ENCODE measurements at places on chromosomes 2 and 18.

GRCh38 chr18:70296781-70297180 lies 7.9 kb downstream of the SOCS6 start:
- no peak overlapping the region for H3K4me3 ChIP-seq
- no peak overlapping the region for H3K27ac ChIP-seq
- no peaks in the 10 kb centered on the region for H3K4me1 ChIP-seq
- DNase-seq = no peak
- H3K36me3 ChIP-seq = no peaks in the 10 kb centered on the region

- no peak for DNase-seq
- H3K36me3 ChIP-seq = peaks cover 39% of the 10 kb centered on the region
- H3K27me3 ChIP-seq = no peaks in the 10 kb centered on the region
- H3K4me1 ChIP-seq = peaks cover 2% of the 10 kb centered on the region
- no peak overlapping the region for H3K4me3 ChIP-seq
These were observed 24.6 kb downstream of the PRKRA start for GRCh38 chr2:178426388-178426787.

DNA sequence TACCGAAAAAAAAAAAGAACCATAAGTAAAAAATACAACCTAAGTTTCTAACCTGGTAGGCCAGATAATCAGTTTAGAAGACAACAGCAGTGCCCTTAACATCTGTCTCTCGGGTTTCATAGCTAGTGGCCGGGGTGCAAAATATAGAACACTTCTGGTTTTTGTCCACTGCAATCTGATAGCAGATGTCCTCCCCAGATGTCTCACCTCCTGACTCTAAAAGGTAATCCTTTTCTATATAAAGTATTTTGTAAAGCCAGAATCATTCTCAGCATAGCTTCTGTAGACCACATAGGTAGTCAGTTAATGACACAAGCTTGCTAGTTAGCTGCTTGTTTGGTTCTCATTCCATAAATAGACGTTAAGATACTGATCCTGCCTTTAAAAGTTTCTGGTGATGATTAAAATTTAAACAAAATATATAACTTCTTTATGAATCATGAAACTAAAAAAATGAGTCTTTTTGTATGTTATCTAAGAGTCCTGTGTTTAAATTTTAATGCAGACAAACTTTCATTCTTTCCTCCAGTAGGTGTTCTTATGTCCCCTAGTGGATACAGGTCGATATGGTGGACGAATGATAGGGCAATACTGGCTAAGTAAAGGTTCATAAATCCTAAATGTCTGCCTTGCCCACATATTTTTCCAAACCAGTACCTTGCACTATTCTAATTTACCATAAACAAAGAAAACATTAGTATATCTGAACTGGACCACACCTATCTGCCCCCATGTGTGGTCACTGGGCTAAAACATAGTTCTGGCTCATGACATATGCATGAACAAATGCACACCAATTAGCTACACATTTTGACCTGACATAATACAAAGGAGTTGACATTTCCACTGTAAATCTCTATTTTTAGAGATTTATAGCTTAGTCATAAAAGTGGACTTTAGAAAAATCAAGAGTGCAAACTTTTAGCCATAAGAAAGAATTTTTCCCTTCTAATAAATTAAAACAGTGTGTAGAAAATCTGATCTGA lies 171.0 kb downstream of the SRBD1 start:
- H3K36me3 ChIP-seq = peaks cover 34% of the 10 kb centered on the region
- H3K4me3 ChIP-seq = no peak overlapping the region
- H3K27ac ChIP-seq = no peak overlapping the region
- H3K27me3 ChIP-seq = no peaks in the 10 kb centered on the region

- H3K4me1 ChIP-seq = no peaks in the 10 kb centered on the region
- no peak overlapping the region for H3K27ac ChIP-seq
- H3K27me3 ChIP-seq = no peaks in the 10 kb centered on the region
- H3K36me3 ChIP-seq = no peaks in the 10 kb centered on the region
These were observed 855.4 kb upstream of the CELF4 start for GRCh38 chr18:38421021-38421420.

DNA sequence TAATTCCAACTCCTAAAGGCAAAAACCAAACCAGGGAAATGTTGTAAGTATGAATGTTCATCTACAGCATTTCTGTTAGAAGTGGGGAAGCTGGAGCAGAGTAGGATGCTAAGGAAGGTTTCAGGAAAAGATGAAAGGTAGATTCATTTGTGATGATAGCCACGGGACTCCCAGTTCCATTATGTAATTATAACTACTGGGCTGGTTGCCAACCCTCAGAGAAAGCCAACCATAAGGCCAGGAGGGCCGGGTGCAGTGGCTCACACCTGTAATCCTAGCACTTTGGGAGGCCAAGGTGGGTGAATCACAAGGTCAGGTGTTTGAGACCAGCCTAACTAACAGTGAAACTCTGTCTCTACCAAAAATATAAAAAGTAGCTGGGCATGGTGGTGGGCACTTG lies 288.9 kb upstream of the ETAA1 start:
- H3K4me1 ChIP-seq = no peaks in the 10 kb centered on the region
- no peaks in the 10 kb centered on the region for H3K36me3 ChIP-seq
- H3K27me3 ChIP-seq = no peaks in the 10 kb centered on the region

All from naive thymus-derived CD8-positive, alpha-beta T cell (primary cell).